ENCODE measurements at places on chromosomes 2 and 18. TPM values are rescaled to one million over a fixed set of nuclear protein-coding genes. Genes with fewer than 3 reads are reported as not detected.

The HOXD12 gene
- polyA plus RNA-seq: 0.26 TPM

GRCh38 chr2:177727577-177728398, 335.2 kb downstream of the AGPS start:
- peak; percentile 80 for DNase-seq

The SCTR gene
- polyA plus RNA-seq: 9.6 TPM

The IL1RL1 gene
- polyA plus RNA-seq: 0.11 TPM

The GKN2 gene
- not detected for polyA plus RNA-seq

- no peak for DNase-seq
Observed at GRCh38 chr18:74114116-74114515, 33.5 kb downstream of the FBXO15 start.

GRCh38 chr2:192828947-192829346, 634.2 kb upstream of the TMEFF2 start:
- DNase-seq: no peak

GRCh38 chr2:46306330-46306751, 9.1 kb downstream of the EPAS1 start:
- DNase-seq: no peak

The VIL1 gene
- 21.6 TPM for polyA plus RNA-seq

GRCh38 chr18:45589356-45590035, 25.8 kb upstream of the SLC14A2 start:
- DNase-seq: peak; percentile 78

- no peak for DNase-seq
Observed at GRCh38 chr2:51490576-51491234, 458.8 kb upstream of the NRXN1 start.

GRCh38 chr2:57698935-57699449, 347.6 kb upstream of the VRK2 start:
- DNase-seq: no peak

DNA sequence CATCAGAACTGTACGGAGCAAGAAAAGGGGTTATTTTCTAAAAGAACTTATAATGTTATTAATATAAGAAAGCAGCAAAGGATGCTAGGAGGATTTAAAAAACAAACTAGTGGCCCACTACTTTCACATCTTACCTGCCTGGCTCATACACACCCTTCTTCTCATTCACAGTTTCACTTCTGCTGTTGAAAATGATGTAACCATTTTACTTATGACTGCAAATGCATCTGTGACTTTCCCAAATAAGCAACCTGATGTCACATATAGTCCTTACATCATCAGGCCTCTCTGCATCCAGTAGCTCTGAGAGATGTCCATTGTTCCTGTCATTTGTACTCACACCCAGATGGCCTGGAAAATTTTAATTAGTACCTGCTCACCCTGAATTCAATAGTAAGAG, 101.8 kb upstream of the MYO3B start:
- DNase-seq: no peak

DNA sequence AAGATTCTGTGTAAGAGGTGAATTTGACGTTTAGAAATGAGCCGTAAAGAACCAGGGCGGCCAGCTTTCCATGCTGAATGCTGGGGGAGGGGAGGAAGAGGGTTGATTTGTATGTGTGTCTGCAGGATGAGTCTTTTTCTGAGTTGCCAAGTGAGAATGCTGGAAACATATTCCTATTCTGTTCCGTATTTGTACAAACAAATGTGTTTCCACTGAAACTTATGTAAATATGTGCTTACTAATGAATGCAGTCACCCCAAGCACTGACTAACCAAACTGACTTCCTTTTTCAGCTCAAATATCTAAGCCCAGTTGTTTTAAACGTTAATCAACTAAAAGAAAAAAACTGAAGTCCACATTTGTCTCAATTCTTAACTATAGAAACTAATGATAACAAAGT, 74.9 kb upstream of the APCDD1 start:
- no peak for DNase-seq

The CCT4 gene
- 193 TPM for polyA plus RNA-seq

DNA sequence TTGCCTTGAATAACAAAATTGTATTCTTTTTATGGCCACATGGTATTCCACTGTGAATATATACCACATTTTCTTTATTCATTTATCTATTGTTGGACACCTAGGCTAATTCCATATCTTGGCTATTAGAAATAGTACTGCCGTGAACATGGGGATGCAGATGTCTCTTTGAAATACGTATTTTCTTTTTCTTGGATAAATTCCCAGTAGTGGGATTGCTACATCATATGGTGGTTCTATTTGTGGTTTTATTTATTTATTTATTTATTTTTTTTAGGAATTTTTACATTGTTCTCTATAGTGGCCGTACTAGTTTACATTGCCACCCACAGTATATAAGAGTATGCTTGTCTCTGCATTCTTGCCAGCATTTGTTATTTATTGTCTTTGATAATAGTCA, 679.8 kb upstream of the NRXN1 start:
- no peak for DNase-seq

- DNase-seq: no peak
Observed at GRCh38 chr2:233174137-233174536, 77.3 kb upstream of the ATG16L1 start.

The ADGRF3 gene
- 2.4 TPM for polyA plus RNA-seq

All from renal cortex interstitium (tissue), 15 donors.